ENCODE measurements at places on chromosomes 5 and 9.

DNA sequence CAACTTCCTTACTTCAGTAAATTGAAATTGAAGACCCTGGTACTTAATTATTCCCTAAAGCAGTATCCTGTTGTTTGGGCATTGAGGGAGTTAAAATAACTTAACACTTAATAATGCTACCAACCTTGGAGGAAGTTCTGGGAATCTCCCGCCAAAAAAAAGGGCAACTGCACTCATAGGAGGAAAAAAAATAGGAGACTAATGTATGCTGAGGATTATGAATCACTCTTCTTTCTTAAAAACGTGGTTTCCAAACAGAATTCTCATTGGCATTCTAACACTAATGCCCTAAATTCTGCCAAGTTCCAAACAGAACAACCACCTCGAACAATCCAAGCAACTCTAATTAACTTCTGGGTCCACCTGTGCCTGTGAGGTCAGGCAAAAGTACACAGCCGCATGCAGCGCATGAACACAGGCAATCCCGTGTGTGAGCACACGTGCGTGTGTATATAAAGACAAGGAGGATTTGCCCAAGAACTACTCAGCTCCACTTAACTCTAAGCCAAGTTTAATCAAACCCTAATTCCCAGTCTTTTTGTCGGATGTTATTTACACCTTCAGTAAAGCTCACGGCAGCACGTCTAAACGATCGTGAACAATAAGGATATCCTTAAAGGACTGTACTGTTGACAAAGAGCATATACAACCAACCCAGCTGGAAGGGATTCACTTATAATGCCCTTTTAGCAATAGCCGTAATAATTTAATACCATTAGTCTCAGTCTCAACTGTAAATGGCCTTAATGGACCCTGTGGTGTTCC is 78.4 kb downstream of the EBF1 start:
- no peak for DNase-seq

GRCh38 chr5:105868038-105868780 is 1802.5 kb downstream of the EFNA5 start:
- DNase-seq = no peak

DNA sequence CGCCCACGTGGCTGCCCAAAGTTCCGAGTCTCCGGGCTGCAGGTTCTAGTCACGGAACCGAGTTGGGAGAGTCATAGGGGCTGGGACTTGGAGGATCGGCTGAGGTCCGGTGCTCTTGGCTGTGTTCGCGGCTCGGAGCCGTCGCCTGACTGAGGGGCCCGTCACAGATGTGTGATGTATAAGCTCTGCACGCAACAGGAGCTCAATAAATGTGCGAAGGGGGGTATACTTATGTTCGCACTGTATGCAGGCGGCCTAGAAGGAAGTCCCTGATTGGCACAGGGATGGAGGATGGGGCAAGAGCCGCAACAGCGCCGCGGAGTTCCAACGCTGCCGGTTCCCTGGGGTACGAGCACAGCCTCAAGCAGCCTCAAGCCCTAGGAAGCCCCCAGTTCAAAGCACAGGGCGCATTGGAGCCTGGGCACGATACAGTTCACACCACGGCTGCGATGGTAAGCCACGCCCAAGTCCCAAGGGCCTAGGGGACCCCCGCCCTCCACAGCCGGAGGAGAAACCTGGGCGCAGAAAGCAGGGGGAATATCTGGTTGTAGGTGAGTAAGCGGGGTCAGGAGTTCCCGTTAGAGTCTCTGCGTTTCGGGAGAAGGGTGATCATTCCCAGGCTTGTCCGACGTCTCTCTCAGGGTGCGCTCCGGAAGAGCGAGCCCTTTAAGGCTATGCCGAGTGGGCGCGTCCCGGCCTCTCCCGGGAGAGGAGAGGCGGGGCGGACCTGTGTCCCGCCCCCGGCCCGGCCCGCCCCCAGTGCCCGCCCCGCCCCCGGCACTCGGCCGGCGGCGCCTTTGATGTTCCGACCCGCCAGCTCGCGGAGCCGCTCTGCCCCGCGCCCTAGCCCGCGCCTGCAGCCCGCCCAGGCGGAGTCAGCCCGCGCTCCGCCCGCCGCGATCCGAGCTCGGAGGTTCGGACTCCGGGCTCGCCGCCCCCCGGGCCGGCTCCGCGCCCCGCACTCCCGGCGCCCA is at the start of gene TCF7:
Gene TCF7 (plus strand): TSS at position 780 of the 974 bp plus-strand sequence. CDS start 226 bp downstream, outside the sequence.
- peak; percentile 62 for DNase-seq

- no peak for DNase-seq
Measured at GRCh38 chr5:14004598-14005394, 60.3 kb upstream of the DNAH5 start.

DNA sequence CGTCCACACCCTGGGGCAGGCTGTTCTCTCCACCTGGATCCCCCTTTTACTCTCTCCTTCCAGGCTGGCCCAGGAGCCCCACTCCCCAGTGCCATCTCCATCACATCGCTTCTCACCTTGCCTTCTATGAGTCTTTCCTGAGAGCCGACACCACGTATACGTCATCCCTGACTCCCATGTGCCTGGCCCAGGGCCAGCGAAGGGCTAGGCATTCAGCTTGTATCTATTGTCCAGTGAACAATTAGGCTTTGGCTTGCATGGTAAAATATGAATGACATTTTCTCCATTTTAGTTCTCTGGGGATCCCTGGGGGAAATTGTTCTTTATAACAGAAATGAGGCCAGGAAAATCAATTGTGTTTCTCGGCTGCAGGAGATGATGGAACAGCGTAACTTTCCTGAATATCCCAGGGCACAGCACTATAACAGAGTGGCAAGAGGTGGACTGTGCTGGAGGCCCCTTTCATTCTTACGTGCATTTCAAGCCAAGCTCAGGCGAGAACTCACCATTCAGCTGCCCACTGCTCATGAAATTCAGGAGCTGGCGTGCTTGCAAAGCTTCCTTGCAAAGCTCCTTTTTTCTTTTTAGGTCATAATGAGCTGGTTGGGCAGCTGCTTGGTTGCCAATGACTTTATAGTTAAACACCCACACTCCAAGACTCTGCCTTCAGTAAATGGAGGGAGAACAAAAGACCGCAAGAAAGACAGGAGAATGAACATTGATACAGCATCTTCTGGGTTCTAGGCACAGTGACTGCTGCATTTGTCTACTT is 37.7 kb downstream of the NSG2 start:
- DNase-seq = peak; percentile 8

DNA sequence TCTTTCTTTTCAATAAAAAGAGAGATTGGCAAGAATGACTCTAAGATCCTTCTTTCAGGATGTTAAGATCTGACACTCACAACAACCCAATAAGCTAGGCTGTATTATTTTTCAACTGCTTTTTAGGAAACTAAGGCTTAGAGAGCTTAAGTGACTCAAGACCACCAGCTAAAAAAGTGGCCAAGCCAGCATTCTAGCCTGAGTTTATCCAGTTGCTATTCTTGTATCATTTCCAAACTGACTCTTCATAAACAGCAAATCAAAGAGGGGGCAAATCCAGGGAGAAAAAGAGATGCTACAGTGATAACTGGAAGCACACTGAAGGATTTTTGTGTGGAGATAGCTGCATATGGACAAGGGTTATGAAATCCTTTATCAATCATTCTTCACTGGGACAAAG is 47.1 kb downstream of the TMEM252 start:
- DNase-seq = no peak

GRCh38 chr5:174145821-174146220 is 100.3 kb downstream of the NSG2 start:
- DNase-seq = no peak

- DNase-seq = no peak
Measured at GRCh38 chr5:66849803-66850202, 253.6 kb downstream of the MAST4 start.

DNA sequence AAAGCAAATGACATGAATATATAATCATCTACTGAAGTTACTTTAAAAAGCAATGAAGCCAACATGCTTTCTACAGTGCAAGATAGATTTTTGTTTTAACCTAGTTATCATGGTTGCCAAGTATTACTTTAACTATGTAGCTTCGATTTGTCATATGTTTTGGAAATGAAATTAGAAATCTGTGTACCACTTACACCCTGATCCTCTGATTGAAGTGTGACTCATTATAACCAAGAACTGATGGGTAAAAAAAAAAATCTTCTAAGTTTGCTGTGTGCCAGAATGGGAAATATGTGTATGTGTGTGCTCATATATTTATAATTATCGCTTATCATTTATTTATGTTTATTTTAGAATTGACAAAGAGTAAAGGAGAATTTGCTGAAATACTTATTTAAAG is 9.1 kb upstream of the CDC42SE2 start:
- DNase-seq = no peak

DNA sequence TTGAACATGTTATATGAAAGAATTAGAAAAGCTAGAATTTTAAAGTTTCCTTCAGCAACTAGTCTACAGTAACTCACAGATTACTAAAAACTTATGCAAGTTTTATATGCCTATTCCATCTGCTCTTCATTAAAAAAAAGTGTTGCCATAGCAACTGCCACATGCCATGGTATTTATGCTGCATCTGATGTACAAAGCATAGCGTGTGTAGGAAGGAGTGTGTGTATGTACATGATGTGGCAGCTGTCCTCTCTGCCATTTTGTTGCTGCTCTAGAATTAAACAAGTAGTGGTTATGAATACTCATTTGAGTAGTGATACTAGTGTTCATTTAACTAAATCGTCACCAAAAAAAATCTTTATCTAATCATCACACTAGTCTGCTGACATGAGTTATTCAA is 593.5 kb downstream of the CETN3 start:
- DNase-seq = no peak

DNA sequence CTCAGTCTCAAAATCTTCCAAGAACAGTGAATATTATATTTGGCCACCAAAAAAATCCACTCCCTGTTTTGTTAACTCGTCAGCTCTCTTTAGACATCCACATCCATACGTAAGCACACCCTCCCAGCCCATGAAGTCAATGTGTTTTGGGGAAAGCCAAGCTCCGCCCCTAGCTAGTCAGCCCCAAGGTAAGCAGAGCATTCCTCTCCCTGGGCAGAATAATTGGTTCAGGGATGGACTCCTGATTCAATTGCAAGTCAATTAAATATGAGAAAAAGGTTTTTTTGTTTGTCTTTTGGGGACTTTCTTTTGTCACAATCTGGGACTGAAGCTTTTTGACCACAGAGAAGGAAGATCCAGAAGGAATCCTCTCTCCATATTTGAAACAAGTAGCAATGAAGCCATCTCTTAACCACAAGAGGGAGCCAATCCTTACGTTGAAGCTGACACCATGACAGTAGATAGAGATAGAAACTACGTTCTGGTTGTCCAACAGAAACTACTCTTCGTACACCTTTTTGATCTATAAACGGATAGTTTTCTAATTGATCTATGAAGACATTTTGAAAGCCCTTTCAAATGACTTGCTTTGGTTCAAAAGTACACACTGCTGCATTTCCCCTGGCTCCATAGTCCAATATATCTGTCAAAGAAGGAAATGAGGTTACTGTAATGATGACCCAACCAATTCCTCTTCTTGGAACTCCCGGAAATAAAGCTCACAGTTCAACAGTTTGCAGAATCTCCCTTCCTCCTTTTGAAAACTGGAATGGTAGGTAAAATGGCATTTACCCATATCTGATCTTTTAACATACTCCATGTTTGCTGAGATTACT is 166.4 kb downstream of the TLE1 start:
- peak; percentile 45 for DNase-seq

DNA sequence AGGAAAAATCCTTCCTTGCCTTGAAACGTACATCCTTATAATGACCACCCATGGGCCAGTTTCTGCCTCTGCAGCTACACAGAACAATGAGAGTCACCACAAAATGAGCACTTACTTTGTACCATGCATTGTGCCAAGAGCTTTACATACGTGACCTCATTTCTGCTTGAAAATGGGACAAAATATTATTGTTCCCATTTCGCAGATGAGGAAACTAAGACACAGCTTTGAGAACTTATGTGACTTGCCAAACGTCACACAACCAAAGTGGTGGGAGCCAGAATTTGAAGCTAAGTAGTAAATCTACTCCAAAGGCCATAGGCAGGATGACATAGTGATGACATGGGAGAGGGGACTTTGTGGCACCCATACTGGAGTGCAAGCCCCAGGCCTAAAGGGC is 34.8 kb upstream of the GRPEL2 start:
- DNase-seq = no peak

DNA sequence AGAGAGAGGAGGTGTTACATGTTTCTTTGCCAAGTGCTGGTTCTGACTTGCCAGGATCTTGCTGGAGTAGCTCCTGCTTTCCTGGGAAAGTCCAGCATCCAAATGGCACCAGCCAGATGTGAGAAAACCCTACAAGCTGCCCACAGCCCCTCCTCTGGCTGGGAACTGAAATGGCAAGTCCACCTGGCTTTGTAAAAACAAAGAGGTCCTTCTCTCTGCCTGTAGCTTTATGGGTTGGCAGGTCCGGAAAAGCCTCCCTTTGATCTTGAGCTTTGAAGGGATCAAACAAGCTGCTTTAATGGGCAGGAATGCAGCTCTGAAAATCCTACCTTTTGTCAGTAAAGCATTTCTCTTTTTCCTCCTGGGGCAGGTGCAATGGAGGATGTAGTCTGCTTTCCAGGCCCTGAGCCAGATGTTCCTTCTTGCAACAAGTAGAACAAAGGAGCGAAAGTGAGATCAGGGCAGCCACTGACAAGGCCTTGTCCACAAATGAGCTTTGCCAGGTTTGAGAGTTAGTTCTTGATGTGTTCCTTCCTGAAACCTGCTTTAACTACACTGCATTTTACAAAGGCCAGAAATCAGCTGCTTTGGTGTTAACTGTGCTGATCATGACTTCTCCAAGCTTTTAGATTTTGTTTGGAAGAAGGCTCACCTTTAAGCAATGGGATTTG is 456.7 kb downstream of the ZNF608 start:
- DNase-seq = peak; percentile 14

- DNase-seq = no peak
Measured at GRCh38 chr9:21523021-21524014, 41.2 kb upstream of the IFNE start.
